Central memory CD4-positive, alpha-beta T cell (primary cell): ENCODE measurements at places on chromosomes 11 and 22.

GRCh38 chr11:12240677-12241076, 130.3 kb downstream of the MICAL2 start:
- DNase-seq: no peak

DNA sequence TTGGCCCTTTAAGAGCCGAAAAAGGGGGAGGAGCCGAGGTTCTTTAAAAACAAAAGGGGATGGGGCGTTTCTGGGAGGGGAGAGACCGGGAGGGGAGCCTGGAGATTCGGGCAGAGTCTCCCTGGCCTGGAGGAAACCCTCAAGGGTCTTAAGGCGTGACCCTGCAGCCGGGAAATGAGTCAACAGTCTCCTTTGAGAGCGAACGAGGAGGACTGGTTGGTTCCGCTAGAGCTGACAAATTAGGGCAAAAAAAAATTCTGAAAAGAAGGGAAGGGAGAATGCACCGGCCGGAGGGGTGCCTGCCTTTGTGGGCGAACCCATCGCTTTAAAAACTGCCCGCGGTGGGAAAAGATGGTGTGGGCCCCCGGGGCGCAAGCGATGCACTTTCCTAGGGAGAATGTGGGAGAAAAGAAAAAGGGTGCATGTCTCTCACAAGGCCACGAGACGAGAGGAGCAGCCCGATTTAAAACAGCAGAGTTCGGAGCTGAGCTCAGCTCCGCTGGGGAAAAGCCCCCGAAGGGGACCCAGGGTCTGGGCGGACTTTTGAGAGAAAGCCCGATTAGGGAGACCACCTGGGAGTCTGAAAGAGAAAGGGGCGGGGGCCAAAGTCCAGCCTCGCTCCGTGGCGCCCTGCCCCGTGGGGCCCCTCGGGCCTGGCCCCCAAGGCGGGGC, 874 bp downstream of the ZFTA start:
- DNase-seq: peak; percentile 21

DNA sequence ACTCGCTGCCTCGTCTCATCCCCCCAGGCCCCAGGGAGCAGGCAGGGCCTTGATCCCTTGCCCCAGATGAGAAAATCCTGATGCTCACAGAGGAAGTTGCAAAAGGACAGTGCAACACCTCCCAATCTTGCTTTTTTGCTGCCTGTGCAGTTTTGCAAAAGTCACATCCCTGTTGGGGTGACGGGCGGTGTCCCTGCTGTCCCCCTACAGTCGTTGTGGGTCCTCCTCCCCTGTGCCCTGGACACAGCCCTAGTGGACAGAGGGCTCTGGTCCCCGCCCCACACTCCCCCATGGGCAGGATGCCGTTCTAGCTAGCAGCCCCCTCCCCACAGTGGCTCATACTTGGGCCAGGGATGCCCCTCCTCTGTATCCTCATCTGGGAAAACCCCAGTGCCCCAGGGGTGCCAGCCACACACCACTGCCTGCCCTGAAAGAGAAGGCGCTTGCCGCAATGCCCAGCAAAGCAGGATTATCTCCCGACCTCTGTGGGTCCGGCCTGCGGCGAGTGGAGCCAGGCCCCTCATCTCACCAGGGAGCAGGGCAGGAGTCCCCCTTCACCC, 18.4 kb upstream of the CTSD start:
- no peak for DNase-seq

GRCh38 chr11:72203163-72203562, 11.2 kb downstream of the FOLR1 start:
- no peak for DNase-seq

- no peak for DNase-seq
Observed at GRCh38 chr11:101909087-101909486, 5.7 kb upstream of the CEP126 start.

DNA sequence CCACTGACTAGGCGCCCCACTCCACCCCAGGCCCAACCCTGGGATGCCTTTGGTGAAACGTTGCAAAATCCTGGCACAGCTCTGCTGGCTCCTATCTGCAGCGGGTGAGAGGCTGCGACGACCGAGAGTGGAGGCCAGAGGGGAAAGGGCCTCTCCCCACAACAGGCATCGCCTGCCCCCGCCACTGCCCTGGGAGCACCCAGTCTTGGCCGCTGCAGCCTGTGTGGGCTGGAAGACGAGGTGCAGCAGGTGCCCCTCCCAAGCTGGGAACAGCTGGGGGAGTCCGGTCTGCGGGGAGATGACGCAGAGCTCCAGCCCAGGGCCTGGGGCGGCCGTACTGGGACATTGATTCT, 4.2 kb upstream of the PIM3 start:
- DNase-seq: no peak

DNA sequence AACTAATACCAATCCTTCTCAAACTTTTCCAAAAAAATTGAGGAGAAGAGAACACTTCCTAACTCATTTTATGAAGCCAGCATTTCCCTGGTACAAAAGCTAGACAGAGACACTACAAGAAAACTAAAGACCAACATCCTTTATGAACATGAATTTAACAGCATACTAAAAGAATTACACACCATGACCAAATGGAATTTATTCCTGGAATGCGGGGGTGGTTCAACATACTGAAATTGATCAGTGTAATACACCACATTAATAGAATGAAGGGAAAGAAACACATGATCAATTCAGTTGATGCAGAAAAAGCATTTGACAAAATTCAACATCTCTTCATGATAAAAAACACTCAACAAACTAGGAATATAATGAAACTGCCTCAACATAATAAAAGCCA, 148.1 kb downstream of the WNT7B start:
- no peak for DNase-seq

DNA sequence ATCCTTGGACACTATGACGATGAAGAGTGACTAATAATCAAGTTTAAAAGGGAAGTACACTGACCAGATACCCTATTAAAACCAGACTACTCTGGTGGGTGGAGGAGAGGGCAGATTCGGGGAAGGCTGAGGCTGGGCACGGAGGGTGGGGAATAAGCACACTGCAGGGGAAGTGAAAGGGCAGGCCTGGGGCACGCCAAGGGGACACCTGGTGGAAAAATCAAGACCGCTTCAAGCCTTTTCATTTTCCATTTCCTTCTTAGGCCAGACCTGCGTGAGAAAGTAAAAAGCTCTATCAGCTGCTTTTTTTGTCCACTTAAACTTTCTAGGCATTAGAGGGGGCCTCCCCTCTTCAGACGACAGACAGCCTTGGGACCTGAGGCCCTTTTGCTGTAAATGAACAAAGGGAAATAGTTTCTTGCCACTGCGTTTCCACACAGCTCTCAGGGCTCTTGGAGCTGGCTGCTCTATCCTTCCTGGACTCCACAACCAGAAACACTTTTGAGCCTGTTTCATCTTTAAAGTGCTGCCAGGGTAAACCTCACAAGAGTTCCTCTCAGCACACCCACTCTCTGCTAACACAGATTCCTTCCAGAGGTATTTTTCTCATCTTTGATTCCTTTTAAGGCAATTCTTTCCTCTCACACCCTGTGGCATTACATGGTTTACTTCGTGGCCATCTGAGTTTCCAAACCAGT, 25.0 kb upstream of the SERPIND1 start:
- DNase-seq: no peak

- no peak for DNase-seq
Observed at GRCh38 chr22:43828998-43829782, 17.1 kb upstream of the EFCAB6 start.

DNA sequence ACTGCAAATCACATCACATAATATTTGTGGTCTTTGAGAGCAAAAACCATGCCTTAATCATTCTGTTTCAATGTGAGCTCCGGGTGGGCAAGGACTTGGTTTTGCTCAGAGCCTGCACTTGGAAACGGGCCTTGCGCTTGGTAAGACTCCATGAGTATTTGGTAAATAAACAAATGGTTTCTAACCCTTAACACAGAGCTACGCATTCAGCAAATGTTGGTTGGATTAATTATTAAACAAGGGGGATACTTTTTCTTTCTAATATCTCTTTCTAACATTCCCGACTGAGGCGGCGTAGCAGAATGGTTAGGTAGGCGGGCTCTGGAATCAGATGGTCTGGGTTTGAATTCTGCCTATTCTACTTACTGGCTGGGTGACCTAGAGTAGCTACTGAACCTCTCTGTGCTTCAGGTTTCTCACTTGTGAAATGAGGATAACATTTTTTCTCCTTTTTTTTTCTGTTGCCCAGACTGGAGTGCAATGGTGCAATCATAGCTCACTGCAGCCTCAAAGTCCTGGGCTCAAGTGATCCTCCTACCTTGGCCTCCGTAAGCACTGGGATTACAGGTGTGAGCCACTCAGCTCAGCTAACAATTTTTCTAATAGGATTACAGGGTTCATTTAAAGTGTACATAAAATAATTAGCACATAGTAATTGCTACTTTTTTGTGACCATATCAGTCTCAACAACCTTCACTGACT, 3.4 kb upstream of the FAM83F start:
- no peak for DNase-seq

DNA sequence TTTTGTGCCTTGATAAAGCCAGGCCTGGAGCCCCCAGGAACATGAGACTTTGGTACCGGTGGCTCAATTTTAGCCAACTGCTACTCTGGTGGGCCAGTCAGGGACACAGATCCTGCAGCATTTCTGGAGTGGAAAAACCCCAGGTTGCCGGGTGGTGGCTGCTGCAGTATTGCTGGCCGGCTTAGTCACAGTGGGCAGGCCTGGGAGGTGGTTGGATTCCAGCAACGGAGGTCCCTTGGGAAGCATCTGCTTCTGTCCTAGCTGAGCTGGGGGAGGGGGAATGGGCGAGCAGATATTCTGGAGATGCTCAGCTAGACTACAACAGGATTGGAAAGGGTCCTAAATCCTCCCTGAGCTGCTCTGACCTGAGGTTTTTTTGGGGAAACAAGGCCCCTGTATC, 31.6 kb upstream of the ACCSL start:
- DNase-seq: no peak

DNA sequence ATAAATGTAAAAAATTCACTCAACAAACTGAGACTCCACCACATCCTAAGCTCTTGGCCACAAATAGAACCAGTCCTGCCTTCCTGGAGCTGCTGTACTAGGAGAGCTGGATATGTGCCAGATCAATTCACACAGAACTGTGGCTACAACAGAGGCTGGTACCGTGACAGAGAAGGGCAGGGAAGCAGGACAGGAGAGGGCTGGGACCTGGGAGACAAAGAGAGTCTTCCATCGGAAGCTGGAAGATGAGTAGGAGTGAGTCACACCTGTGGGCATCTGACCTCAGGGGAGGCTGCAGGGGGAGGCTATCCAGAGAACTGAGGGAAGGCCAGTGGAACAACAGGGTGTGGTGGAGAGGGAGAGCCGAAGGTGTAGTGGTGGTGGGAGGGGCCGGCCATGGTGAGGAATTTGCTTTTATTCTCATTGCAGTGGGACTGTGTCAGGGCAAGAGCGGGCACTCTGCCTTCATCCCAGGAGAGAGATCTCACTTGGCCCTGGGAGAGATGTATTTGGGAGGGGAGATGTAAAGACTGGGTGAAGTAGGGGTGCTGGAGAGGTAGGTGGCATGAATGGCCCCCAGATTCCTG, 1.9 kb upstream of the LTBP3 start:
- no peak for DNase-seq

GRCh38 chr22:24812950-24813775, 7.2 kb downstream of the SGSM1 start:
- DNase-seq: no peak

GRCh38 chr22:26823966-26824365, 166.6 kb downstream of the MIAT start:
- no peak for DNase-seq

DNA sequence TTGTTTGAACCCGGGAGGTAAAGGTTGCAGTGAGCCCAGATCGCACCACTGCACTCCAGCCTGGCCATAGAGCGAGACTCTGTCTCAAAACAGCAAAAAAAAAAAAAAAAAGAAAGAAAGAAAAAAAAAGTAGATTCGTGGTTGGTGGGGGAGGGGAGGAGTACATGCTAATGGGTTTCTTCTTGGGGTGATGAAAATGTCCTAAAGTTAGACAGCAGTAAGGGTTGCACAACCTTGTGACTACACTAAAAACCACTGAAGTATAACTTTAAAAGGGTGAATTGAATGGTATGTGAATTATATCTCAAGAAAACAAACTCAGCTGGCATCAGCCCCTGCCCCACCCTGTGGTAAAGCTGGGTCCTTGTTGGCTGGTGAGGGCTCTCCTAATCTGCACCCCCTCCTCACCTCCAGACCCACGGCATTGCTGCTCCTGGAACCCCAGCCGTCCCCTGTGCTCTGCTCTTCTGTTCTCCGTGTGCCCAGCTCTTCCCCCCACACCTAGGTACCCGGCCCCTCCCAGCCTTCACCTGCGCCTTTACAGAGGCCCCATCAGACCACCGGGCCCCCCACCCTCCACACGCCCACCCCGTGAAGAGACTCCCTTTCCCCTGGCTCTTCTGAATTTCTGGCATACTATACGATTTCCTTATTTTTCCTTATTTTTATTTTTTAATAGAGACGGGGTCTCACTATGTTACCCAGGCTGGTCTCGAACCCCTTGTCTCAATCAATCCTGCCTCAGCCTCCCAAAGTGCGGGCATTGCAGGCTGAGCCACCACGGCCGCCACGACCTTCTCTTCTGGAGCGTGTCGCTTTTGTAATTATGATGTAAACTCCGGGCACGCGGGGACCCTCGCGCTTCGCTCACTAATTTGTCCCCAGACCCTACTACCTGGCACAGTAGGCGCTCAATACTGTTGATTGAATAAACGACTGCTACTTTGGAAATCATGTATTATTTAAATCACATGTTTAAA, 924 bp upstream of the FADD start:
- no peak for DNase-seq

GRCh38 chr22:39204216-39204615, 40.6 kb downstream of the PDGFB start:
- DNase-seq: no peak

DNA sequence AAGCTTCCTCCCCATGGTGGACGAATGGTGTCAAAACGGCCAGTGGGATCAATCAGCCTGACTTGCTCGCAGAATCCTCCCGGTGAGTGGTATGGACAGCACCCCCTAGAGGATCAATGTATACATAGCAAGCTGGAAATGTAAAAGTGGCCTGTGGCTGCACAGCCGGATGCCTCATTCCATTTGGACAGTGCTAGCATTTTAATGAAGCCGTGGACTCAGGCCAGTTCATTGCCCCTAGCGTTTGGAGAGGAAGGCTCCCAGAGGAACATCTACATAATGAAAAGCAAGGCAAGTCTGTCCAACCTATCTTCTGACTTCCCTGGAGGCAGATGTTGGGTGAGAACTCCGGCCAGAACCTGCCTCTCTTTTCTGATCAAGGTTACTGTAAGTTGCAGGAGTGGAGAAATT, 942.3 kb downstream of the NTM start:
- DNase-seq: no peak

- no peak for DNase-seq
Observed at GRCh38 chr11:46724088-46724487, 5.1 kb downstream of the F2 start.
